ENCODE measurements at places on chromosomes 3 and 15. TPM values are rescaled to one million over a fixed set of nuclear protein-coding genes. Genes with fewer than 3 reads are reported as not detected.

Gene SLC2A2
- total RNA-seq, result not detected

Gene SLTM
- total RNA-seq, result 95.9 TPM

Gene SLC28A1
- total RNA-seq, result not detected

Gene CHAC1
- 63.6 TPM for total RNA-seq

DNA sequence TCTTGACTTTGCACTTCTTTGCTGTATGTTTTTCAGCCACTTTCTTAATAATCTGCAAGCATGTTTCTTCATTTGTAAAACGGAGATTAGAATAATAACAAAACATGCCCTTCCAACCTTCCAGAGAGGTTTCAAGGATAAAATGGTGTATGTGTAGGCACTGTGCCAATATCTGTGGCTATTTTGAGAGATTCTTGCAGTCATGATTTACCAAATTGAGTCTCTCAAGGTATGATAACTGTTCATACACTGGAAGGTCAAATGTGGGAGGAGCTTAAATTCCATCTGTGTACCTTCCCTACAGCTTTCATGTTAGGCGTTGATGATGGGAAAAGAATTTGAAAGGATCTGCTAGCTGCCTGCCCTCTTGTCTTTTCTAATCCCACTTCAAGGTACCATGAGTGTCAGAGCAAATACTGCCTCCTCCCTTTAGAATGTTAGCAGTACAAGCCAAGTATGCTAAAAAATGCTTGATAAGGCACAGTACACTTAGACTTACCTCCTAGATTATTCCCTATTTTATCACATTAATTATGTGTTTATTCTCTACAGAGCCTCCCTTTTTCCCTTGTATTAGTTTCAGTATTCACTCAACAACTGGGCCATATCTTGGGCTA, 78.0 kb upstream of the ST8SIA2 start:
- no peak for DNase-seq

GRCh38 chr3:189108735-189109134, 63.0 kb upstream of the TPRG1 start:
- DNase-seq, result no peak

GRCh38 chr3:114597871-114598270, 304.0 kb downstream of the TIGIT start:
- DNase-seq, result no peak

DNA sequence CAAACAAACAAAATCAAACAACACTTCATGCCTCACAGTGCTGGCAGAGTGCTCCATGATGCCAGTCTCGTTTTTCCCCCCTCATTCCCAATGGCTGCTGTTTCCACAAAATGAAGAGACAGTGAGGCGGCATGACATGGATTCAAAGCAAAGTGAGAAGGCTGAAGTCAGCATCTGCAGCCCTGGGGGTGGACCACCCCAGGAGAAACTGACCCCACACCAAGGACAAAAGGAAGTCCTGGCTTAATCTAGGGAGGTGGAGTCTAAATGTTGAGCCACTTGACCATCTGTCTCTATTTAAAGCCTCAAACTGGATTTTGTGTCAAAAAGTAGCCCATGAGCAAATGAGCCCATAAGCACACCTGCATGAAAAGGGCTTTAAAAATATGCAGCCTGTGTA, 151.2 kb upstream of the RORA start:
- DNase-seq, result no peak

DNA sequence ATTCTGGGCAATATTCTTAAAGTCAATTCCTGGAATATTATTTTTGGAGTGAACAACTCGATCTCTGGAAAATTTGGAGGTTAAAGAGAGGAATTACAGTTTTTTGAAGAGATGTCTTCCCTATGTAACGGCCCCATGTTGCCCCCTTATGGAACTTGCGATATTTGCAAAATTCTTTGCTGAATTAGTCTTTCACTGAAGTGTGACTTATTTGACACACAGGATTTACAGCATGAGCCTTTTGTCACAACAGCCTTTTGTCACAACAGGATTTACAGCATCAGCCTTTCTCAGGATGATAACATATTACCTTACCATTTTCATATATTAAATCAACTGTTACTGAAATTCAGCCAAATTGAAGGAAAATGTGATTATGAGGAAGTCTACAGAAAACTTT, 37.8 kb upstream of the SPTSSB start:
- DNase-seq, result no peak

GRCh38 chr3:35524856-35525255, 114.5 kb upstream of the ARPP21 start:
- no peak for DNase-seq

All from omental fat pad (tissue), 4 donors.